SK-N-SH treated with all-trans-retinoic acid at 6 μM for 48 hours (cell line): ENCODE measurements at places on chromosomes 6 and 20.

DNA sequence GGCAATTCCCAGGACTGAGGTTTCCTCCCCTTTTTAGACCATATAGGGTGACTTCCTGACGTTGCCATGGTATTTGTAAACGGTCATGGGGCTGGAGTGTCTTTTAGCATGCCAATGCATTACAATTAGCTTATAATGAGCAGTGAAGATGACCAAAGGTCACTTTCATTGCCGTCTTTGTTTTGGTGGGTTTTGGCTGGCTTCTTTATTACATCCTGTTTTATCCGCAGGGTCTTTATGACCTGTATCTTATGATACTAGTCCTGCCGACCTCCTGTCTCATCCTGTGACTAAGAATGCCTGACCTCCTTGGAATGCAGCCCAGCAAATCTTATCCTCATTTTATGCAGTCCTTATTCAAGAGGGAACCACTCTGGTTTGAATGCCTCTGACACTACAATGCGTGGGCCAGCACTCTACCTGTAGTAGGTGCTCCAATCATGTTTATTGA lies 190.1 kb downstream of the KCNQ5 start:
- ATAC-seq, result peak; percentile 83

DNA sequence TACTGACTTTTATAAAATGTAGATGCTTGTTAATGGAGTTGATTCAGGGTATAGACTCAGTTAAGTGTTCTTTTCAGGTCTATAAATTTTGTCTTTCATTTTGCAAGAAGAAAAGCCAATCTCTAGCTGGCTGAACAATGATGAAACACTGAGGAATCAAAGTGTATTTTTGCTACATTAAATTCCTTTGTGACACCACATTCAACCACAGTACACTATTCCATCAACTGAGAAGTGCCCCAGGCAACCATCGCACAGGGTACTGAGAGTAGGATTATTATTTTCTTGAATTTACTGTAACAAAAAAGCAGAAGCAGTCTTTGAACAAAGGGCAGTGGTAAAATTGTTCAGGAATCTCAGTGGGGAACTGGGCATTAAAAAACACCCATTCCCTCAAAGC lies 83.6 kb downstream of the PREP start:
- ATAC-seq, result peak; percentile 30; the same call in 2 of the 3 replicates

DNA sequence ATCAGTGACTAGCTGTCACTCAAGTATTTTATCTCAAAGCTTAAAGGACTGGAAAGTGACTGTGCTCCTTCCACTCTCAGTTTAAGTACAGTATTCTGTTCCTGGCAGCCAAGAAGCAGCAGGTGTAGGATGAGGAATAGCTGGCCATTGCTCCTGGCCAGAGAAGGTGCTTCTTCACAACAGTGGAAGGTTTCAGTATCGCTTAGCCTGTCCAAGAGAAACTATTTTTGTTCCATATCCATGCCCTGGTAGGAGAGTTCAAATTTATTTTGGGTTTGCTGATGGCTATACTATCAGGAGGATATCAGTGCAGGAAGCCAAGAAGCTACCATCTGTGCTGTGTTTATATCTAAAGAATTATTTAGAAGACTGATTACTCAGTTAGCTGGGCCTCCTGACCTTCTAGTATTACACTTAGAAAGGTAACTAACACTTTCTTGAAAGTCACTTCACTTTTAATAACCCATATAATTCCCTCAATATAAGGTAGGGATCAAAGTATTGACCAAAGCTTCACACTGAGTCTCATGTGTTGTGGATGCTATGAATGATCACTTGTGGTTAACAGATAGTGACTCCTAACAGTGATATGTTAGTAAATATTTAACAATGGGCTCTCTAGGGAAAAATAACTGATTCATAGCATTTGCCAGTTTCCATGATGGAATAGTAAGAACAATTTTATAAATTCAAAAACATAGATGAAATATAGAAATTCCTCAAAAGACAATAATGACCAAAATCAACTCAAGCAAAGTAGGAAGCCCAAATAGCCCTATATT lies 99.9 kb downstream of the AIG1 start:
- ATAC-seq, result no peak

- peak; percentile 80 for ATAC-seq
Measured at GRCh38 chr6:157669747-157670216, 153.3 kb upstream of the SNX9 start.

DNA sequence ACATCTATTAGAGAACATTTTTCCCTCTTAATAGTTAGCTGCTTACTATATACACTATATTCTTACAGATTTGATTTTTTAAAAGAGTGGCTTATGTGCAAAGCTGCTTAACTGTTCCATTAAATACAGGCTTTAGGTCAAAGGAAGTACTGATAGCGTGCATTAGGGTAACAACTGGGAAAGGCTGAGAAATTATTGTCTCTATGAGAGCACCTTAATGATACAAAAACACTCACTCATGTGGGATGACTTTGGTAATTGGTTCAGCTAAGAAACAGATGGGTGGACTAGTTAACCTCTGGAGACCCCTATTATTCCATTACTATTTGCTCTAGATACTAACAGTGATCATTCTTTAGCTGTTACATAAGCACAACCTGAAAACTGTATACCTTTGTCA lies 4.0 kb downstream of the DCDC2 start:
- no peak for ATAC-seq

- no peak for ATAC-seq
Measured at GRCh38 chr6:118918329-118918725, 16.6 kb downstream of the MCM9 start.

- no peak for ATAC-seq
Measured at GRCh38 chr20:53487461-53488200, 106.0 kb downstream of the ZNF217 start.

DNA sequence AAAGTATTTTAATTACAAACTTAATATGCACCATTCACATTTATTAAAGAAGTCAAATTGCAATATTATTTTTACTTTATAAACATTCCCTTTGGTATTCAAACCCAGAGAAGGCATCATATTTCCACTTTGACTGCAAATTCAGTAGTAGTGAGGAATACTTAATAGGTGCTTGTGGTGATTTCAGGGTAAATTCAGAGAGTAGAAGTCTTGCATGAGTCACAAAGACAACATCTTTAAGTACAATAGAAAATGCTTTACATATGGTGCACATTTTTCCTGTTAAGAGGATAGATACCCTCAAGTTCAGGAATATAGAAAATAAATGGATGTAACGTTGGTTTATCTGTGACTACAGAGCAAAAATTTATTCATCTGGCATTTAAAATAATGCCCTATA lies 390.2 kb downstream of the TENT5A start:
- peak; percentile 89 for ATAC-seq

DNA sequence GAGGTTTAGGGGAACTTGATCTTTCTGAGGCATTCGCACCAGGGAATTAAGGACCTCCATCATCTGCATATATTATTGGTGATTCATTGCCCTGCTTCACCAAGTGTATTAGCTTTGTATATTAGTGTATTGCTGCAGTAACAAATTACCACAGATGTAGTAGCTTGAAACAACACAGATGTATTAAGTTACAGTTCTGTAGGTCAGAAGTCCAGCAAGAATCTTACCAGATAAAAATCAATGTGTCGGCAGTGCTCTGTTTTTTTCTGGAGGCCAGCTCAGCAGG lies 65.8 kb downstream of the HMGN3 start:
- ATAC-seq, result no peak; the same call in 1 of the 3 replicates

GRCh38 chr20:17504898-17505635 lies 26.1 kb downstream of the BFSP1 start:
- ATAC-seq, result peak; percentile 80

GRCh38 chr20:35284992-35285805 lies 627 bp upstream of the EIF6 start:
- peak; percentile 37 for ATAC-seq

GRCh38 chr6:107665382-107665781 lies 158.7 kb downstream of the SCML4 start:
- peak; percentile 27; the same call in 2 of the 3 replicates for ATAC-seq

DNA sequence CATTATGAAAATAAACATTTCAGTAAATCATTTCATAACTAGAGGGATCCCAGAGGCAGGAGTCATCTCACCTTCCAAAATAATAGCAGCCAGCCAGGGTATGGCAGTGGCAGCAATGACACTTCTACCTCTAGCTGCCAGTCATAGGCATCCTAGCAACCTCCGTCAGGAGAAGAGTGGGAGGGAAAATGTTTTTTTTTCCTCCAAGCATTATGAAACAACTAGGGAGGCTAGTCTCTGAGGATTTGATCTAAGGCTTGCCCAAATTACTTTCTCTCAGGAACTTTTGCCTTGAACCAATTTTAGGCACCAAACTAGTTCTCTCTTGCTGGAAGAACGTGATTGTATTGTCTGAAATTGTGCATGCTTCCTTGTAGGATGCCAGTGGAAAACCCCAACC lies 208.7 kb upstream of the PREP start:
- ATAC-seq, result no peak

DNA sequence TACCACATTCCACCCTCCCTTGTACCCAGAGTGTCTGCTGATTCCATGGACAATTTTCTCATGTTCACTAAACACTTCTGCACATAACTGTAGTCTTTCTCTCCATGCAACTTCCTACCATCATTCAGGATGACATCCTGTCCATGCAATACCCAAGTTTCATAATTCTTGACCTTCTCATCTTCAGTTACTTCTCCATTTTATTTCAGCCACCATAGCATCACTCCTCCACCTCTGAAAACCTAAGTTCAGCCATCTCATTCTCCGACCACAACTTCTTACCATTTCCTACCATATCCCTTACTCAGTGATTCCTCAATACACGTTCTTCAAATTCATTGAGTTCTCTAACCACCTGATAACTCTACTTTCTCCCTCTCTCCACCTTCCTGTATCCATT lies 216.5 kb upstream of the TENT5A start:
- ATAC-seq, result no peak

GRCh38 chr6:131173680-131174079 lies 38.4 kb downstream of the AKAP7 start:
- no peak for ATAC-seq

DNA sequence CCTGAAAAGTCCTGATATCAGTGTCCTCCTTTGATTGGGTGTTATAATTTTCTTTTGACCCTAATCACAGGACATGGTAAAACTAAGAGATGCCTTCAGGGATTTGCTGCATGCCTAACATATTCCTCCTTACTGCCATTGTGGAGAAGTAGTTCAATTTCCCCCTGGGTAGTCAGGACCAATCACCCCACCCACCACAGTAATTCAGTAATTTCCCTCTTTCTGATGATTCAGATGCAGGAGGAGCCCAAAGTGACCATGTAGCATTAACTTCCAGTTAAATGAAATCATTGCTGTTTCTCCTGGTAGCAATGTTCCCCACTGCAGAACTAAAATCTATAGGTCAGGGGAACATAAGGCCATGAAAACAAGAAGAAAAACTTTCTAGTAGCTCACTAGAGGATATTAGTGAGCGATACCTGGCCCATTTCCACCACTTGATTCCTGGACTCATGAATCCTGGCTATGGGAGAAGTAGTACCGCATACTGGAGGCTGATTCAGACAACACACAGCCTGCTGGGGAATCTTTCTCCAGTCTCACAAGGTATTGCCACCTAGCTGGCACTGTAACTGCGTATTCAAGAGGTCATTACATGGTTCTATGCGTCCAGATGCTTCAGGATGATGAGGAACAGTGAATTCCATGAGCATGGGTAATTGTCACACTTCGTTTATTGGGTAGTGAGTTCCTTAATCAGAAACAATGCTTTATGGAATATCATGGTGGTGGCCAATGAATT lies 561.2 kb downstream of the HAO1 start:
- ATAC-seq, result no peak
